ENCODE measurements at places on chromosomes 4 and X. TPM values are rescaled to one million over a fixed set of nuclear protein-coding genes. Genes with fewer than 3 reads are reported as not detected.

DNA sequence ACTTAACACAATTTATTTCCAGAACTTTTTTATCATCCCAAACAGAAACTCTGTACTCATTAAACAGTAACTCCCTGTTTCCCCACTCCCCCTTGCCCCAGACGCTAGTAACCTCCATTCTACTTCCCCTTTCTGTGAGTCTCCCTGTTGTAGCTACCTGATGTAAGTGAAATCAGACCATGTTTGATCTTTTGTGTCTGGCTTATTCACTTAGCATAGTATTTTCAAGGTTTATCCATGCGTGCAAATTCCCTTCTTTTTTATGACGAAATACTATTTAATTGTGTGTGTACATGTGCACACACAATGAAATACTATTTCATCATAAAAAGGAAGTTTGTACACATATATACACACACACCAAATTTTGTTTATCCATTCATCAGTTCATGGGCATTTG lies 5.2 kb downstream of the PKD2 start:
- no peak for DNase-seq

DNA sequence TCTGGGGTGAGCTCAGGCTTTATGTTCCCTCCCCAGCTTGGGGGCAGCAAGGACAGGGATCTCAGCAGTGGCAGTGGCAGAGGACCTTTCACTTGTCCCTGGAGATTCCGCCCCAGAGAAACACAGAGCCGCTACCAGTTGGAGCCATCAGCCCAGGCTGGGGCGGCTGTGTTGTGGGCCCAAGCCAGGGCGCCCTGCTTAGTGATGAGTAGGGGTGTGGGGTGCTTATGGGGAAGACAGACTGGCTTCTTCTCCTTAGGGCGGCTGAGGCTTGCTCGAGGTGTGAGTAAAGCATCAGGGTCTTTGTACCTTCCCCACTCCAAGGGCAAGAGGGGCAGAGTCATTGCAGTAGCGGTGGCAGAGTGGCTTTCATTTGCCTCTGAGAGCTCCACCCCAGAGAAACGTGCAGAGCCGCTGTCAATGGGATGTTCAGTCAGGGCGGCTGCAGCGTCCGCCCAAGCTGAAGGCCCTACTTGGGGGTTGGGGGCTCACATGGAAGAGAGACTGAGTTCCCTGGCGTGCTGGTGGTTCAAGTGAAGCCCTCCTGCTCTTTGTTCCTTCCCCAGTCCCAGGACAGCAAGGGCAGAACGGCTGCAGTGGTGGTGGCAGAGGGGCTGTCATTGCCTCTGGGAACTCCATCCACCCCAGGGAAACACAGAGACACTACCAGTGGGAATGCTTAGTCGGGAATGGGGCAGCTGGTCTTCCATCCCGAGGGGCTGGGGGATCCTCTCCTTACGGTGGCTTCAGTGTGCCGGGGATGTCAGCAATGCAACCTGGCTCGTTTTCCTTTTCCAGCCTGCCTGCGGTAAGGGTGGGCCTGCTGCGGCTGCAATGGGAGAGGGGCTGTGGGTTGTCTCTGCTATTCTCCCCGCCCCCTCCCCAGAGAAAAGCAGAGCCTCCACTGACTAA lies 2142.5 kb upstream of the TENM3 start:
- no peak for DNase-seq

- no peak for DNase-seq
These were observed 320.1 kb downstream of the BMPR1B start for GRCh38 chr4:95077864-95078263.

Gene SNCA
- total RNA-seq: 27.3 TPM

Gene HS6ST2
- total RNA-seq: 0.74 TPM
